ENCODE measurements at places on chromosomes 11 and 22.

DNA sequence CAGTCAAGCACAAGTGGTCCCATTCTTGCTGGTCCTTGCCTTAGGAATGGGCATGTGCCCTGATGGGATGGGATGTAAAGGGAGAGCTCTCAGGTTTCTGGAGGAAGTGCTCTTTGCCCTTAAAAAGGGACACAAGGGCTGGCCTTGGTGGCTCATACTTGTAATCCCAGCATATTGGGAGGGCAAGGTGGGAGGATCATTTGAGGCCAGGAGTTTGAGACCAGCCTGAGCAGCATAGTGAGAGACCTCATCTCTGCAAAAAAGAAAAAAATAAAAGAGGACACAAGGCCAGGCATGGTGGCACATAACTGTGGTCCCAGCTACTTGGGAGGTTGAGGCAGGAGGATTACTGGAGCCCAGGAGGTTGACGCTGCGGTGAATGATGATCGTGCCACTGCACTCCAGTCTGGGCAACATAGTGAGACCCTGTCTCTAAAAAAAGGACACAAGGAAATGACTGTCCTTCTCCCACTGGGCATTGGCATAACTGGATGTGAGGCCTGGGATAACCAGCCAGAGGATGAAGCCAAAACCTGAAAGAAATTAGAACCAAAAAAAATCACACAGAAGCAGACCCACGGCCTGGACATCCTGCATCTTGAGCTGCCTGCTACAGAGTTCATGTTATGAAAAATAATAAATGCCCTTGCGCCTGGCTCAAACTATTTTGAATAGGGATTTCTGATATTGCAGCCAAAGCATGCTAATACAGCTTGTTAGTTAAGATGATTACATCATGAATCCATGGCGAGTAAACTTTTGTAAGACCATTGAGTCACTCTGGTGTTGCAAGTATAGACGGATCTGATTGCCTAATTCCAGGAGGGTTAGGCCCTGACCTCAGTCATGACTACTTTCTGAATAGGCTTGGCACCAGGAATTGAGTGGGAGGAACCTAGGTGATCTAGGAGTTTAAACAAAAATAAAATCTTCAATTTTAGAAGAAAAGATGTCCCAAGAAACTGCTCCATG is 12.9 kb upstream of the CRKL start:
- no peak for DNase-seq

DNA sequence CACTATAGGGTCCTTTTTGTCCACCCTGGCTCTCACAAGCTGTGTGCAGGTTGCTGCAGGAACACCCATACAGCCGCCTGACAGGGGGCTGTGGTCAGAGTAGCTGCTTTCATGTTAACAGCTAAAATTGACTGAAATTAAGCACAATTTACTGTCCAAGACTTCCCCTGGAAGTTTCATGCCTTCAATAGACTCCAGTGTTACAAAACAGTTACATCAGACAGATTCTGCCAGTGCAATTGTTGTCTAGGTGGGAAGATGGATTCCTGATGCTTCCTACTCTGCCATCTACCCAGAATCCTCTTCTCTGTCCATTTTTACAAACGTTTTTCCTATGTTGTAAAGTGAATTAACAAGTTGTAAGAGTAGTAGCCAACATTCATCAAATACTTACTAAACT is 5.3 kb upstream of the TSKU start:
- no peak for DNase-seq

GRCh38 chr22:35410663-35411034 is 10.7 kb downstream of the MCM5 start:
- no peak for DNase-seq

DNA sequence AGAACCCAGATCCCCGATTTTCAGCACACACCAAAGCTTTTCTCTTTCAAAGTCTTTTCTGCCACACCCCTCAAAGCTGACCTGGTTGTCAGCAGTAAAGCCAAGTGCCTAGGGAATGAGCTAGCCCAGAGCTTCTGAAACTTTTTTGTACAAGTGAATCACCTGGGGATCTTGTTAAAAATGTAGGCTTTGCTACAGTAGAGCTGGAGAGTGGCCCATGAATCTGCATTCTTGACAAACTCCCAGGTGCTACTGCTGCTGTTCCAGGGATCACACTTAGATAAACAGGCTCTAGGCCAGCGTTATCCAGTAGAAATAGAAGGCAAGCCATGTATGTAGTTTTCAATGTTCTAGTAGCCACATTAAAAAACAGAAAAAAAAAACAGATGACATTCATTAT is 21.8 kb upstream of the NAV2 start:
- DNase-seq = no peak

DNA sequence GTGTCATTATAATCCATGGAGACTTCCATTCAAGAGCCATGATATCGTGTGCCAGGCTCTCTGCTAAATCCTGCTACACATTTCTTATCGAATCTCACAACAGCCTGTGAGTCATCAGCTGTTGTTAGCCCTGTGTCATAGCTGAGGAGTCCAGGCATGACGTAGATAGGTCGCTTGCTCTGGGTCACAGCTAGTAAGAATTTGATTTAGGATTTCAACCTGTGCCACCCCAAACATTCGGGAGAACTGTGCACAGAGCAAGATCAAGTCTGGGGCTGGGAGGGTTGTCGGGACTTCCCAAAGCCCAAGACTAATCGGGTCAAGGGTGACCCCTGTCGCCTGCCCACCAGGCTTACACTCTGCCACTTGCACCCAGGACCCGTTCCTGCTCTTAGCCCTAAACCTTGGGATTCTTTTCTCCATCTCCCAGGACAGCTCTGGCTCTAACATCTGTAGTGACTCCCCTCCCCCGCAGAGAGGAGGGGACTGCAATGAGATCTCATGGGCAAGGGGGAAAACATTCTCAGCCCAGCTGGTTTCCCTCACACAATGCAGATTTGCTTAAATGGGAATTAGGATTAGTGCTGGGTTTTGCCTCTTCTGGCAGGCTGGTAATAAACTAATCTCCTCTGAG is 34.3 kb downstream of the TSPAN18 start:
- DNase-seq = no peak

GRCh38 chr11:78499971-78500370 is 74.7 kb downstream of the NARS2 start:
- no peak for DNase-seq

DNA sequence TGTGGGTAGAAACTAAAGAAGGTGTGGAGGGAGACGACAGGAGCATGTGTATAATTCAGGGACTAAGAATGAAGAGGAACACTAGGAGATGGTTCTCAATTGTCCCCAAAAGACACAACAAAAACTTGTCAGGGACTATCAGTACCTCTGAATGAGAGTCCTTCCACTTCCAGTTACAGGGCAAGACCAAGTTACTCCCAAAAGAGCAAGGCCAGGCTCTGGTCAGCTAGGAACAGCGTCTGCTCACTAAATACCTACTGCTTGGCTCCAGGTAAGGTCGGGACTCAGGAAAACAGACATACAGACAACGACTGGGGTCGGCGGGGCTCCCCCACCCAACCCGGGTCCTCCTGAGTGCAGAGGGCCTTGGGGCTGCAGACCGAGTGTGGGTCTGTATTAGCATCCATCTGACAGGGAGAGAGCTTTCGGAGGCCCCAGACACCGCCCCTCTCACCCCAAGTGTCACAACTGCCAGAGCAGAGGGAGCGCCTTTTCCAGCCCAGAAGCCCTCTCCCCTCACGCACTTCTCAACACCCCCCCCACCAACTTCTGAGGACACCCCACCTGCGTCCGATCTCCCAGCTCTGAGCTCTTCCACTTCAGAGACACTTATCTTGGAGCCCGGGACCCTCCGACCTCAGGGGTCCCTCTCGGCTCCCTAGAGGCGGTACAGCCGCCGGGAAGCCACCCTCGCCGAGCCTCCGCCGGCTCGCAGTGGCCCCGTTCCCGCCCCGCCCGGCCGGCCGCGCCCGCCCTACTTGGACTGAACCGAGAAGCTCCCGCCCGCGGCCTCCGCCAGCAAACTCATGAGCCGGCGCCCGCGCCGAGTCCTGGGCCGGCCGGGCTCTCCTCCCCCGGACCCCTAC is 522 bp downstream of the RHOG start:
- DNase-seq = no peak

Measured in left ventricle myocardium inferior (tissue), 1 donor.